Hematopoietic multipotent progenitor cell treated with erythropoietin and hydrocortisone succinate and interleukin-3 and kit ligand, for 15 days (in vitro differentiated cells): ENCODE measurements at places on chromosomes 4 and X.

DNA sequence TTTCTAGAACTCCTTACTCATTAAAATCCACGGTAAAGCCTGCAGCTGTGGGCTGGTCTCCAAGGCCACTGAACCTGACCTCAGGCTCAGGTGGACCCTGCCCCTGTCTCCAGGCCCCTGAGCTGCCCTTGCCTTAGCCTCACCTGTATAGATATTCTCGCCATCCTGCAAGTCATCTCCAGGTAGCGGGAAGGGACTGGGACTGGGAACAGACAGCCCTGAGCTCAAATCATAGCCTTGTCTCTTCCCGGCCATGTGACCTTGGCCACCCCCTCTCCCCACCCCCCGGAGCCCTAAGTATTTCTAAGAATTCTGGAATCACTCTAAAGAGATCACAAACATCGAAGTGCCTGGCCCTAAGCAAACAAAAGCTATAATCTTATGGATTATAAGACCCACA lies 17.7 kb downstream of the ABLIM2 start:
- no peak for DNase-seq

DNA sequence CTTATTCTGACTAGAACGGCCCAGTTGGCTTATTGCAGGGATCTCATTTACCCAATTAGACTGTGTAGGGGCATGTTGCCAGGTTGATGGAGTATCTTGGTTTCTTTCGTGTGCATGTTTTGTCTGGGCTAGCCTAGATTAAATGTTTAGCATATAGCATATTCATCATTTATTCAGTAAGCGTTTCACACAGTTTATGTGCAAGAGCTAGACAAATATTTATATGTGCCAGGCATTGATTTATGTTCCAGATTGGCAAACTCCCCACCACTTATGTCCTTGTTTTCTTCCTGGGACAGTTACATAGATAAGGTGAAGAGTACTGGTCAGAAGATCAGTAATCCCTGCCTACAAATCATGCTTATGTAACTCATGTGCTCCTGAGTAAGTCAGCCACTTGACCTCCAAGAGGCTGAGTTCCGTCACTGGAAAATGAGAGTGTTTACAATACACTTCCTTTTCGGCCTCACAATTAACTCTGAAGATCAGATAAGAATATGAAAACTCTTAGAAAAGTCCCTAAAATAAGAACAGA lies 57.2 kb downstream of the RUFY3 start:
- no peak for DNase-seq

DNA sequence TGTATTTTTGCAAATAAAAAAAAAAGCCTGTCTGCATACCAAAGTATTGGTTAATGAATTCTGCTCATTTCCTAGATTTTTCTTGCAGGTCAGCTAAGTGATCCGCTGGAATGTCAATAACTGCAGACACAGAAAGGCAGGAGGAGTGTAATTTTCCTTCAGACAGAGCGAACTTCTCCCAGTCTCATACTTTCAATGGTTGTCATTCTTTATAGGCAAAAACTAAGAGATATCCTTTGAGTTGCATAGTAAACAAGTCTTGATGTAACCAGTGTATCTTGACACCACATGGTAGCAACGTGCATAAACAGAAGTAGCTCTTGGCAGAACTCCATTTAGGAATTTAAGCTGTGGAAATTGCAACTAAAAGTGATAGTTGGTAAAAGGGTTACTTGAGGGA lies 8.2 kb downstream of the CAPN6 start:
- no peak for DNase-seq

DNA sequence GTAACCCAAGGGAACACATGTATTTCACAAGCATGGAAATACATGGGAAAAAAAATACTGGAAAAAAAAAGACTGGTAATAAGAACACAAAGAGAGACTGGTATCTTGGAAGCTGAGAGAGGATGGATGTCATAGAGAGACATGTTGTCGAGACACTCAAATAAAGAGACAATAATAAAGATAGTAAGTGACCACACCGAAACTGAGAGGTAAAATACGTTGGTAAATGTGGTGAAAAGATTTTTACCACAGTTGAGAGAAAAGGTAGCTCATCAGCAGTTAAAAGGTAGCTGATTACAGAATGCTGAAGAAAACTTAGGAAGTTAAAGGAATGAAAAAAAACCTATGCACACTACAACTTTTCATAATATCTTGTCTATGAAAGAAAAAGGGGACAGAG lies 81.1 kb downstream of the ARAP2 start:
- no peak for DNase-seq

GRCh38 chr4:86432559-86433134 lies 72.8 kb upstream of the MAPK10 start:
- DNase-seq = no peak

- no peak for DNase-seq
Measured at GRCh38 chr4:150579551-150580234, 2.3 kb upstream of the MAB21L2 start.

DNA sequence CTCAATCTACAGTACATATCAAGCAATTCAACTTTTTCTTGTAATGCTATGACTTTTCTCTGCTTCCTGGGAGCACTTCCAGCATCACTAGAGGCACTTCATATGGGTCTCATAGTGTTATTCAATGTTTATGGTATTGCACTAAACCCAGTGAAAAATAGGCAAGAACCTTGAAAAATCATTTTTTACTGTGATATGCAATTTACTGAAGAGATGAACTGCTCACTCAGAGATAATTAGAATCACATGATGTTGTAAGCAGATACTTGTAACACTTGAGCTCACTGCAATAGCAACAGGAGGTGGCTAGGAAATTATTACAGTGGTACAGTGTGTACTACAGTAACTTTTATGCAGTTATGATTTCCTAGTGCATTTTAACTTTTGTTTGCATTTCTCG lies 93.3 kb downstream of the RASGEF1B start:
- DNase-seq = no peak

DNA sequence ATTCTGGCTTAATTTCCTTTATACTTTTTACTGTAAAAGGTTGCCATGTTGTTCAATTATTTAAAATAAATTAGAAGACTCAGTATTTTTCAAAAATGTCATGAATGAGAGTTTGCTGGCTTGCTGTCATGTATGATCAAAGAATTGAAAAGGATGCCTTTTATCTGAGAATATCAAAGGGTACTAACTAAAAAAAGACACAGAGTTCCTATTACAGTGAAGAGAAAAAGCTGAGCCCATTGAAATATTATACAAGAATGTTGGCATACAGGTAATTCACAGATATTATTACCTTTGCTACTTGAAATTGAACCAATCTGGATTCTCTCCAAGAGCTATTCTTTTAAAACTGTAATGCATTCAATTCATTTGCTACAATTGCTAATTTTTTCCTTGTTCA lies 200.0 kb downstream of the PPP3CA start:
- DNase-seq = no peak

DNA sequence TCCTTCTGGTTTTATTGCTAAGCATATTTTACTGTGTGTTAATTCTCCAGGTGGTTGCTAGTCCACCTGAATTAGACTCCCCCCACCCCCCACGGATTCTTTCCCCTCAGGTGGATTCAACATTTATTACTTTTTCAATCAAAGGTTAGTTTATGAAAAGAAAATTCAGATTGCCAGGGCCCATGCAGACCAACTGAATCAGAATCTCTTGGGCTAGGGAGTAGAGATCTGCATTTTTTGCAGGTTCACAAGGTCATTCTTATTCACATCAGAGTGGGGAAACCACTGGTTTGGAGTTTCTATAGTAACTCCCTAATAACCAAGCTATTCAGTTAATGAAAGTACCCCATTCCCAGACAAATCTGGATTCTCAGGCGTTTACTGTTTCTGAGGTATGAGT lies 9.8 kb downstream of the TMEM255A start:
- no peak for DNase-seq

DNA sequence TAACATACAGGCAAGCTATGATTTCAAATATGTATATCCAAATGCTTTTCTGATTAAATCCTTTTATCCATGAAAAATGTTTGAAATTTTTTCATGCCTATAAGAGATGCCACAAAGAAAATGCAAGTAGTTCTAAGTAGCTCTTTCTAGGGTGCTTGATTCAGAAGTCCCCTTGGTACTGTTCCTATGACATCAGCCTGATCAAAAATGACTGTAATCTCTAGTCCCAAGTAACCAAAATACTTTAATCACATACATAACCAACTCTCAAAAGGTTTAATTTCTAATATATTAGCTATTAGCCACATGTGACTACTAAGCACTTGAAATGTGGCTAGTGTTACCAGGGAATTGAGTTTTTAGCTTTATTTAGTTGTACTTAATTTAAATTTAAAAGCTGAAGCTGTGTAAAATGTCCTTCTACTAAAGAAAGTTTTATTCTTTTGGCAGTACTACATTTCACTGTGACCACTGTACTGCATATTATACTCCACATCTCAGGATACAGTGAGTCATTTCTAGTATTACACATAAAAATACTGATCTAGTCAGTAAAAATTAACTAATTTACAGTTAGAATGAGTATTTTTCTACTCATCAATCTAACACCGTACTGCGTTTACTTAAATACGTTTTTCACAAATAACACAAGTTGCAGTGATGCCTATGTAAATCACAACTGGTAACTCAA lies 33.9 kb downstream of the FBXW7 start:
- DNase-seq = no peak

- DNase-seq = no peak
Measured at GRCh38 chr4:40721730-40722171, 28.0 kb upstream of the NSUN7 start.

DNA sequence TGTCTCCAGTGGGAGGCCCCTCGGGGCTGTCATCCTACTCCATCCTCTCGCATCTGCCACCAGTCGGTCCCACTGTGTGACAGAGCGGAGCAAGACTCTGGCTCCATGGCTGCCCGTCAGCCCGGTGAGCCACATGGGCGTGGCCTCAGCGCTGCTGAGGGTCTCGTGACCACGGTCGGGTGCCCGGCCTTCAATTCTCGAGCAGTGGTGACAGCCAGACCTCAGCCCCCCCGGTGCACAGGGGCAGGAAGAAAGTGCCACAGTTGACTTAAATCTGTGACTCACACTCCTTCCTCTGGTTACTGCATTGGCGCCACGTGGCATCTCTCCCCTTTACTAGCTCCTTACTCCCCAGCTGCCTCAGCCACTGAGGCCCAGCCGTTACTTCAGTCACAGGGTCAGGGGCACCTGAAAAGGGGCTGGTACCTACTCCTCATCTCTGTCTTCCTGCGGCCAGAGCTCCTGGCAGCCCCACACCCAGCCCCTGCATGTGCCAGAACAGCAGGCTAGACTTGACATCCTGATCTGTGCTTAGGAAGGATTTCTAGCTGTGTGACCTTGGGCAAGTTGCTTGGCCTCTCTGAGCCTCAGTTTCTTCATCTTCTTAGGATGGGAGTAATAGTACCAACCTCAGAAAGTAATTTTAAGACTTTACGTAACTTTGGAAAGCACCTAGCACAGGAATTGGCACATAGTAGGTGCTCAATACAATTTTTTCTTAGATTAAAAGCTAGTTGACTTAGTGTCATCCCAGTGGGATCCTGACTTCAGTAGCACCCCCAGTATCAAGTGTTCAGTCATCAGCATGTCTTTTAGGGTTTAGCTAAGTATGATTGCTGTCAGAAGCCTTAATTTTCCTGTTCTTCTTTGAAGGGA lies 66.1 kb downstream of the TNIP2 start:
- no peak for DNase-seq

- no peak for DNase-seq
Measured at GRCh38 chr4:53924333-53925049, 139.9 kb downstream of the CHIC2 start.

DNA sequence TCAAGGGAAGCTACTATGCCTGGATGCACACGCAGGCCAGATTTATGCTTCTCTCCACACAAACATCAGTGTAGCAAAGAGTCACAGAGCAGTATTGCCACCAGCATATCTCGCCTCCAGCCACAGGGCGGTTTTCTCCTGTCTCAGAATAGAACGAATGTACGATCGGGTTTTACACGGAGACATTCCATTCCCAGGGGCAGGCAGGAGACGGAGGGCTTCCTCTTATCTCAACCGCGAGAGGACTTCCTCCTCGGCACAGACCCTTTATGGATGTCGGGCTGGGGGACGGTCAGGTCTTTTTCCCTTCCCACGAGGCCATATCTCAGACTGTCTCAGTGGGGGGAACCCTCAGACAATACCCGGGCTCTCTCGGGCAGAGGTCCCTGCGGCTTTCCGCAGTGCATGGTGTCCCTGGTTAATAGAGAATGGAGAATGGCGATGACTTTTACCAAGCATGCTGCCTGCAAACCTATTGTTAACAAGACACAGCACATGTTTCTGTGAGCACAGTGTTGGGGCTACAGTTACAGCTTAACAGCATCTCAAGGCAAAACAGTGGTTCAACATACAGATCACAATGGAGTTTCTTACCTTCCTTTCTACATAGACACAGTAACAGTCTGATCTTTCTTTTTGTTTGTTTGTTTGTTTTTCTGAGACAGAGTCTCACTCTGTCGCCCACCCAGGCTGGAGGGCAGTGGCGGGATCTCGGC lies 24.1 kb downstream of the CSF2RA start:
- no peak for DNase-seq

DNA sequence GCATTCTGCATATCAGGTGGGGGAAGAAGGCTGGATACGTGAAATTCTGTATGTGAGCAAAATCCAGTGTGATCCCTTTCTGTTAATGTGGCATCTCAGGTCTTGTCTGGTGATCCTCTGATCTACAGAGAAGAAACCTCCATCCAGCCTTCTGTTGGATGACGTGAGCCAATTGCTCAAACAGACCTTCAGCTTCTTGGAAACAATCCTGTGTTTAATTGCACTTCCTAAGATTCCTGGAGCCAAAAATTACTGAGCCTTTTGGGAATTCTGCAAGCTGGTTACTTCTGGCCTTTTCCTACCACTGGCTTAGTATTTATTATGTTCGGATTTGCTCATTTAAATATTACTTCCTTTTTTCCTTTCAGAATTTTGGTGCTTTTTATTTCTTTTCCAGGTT lies 51.2 kb downstream of the TRIML1 start:
- no peak for DNase-seq

DNA sequence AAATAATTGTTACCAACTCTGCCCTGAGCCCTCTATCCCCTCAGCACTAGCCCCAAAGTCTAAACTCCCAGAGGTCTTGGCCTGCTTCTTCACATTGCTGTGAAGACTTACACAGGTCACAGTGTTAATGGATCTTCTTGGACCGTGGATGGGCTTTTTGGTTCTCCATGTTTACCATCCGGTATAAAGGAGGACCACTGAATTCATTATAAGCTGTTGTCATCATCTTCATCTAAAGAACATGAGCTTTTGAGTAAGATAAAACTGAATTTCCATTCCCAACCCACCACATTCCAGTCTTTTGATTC lies 8.5 kb downstream of the NUDT11 start:
- no peak for DNase-seq

- DNase-seq = peak; percentile 4
Measured at GRCh38 chr4:81919223-81919622, 447.5 kb upstream of the RASGEF1B start.

GRCh38 chrX:130801901-130802300 lies 101.1 kb downstream of the ENOX2 start:
- DNase-seq = no peak

DNA sequence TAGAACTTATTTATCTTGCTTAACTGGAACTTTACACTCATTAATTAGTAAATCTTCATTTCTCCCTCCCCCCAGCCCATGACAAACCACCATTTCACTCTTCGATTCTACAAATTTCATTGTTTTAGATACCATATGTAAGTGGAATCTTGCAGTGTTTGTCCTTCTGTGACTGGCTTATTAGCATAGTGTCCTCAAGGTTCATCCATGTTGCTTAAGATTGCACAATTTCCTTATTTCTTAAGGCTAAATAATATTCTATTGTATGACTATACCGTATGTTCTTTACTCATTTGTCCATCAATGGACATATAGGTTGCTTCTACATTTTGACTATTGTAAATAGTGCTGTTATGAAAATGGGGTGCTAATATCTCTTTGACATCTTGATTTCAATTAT lies 24.5 kb upstream of the RNF212 start:
- no peak for DNase-seq

- no peak for DNase-seq
Measured at GRCh38 chr4:101660607-101661006, 129.9 kb upstream of the BANK1 start.
